Sciatic nerve (tissue), 2 donors: ENCODE measurements at places on chromosomes 7 and 10. TPM values are rescaled to one million over a fixed set of nuclear protein-coding genes. Genes with fewer than 3 reads are reported as not detected.

ANKRD1 gene
- total RNA-seq = 0.36 TPM

ENO4 gene
- total RNA-seq = 1.2 TPM

GNG11 gene
- total RNA-seq = 26.3 TPM

SLC18A3 gene
- not detected for total RNA-seq

TCF7L2 gene
- 53.6 TPM for total RNA-seq

AP5Z1 gene
- 36.2 TPM for total RNA-seq

SPDYE16 gene
- total RNA-seq = 1.9 TPM

- DNase-seq = no peak
Observed at GRCh38 chr7:158971214-158971613, 114.9 kb downstream of the DYNC2I1 start.

DNA sequence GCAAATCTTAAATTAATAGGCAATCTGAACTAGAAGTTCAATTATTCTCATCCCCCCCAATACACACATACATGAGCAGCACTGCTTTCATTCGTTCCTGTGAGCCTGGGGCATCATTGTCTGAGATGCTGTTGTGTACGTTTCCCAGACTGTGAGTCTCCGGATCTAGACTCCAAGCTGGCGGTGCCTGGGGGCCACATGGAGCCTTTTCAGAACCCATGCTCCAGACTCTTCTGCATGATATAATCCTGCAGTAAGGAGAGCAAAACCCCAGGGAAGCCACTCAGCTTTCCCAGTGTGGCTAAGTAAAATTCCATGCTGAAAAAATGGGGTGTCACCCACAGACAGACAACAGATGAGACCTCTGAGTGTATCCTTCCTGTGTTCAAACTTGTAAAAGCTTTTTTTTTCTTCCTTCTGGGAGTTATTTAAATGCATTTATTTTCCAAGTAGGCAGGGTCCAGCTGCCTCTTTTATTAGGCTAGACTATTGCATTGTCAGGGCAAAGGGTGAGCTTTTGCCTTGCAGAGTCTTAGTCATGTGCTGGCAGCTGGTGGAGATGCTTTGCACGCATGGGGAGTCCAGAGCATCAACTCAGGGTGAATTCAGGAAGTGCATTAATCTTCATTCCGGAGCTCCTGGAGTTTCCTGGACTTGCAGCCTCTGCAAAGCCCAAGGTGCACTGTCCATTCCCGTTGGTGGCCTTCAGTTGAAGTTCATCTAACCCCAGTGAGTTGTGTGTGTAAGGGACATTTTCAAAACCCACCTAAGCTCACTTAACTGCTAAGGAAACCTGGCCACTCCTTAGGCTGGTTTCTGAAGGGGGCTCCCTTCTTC, 185.7 kb upstream of the ADO start:
- no peak for DNase-seq

- DNase-seq = peak; percentile 34
Observed at GRCh38 chr10:97723001-97723400, 9.5 kb downstream of the MARVELD1 start.

DNA sequence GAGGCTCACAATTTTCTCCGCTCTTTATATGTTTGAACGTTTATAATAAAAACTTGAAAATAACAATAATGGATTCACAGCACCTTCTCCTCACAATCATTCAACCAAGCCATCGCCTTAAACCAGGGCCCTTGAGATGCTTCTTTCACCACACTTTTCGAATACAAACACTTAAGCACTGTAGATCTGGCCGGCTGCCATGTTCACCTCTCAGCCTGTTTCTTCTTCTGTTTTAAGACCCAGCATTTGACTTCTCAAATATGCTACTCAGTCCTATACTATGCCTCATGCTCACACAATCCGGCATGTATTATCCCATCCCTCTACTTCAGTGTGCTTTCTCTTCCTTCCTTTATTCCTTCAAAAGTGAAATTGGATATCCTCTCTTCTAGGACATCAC, 280.6 kb downstream of the TFEC start:
- DNase-seq = no peak

GRCh38 chr10:69504576-69505250, 53.4 kb downstream of the TSPAN15 start:
- no peak for DNase-seq

- DNase-seq = no peak
Observed at GRCh38 chr7:139044813-139045794, 9.3 kb upstream of the ZC3HAV1L start.

GRCh38 chr10:84337199-84337598, 8.8 kb downstream of the CCSER2 start:
- no peak for DNase-seq

DNA sequence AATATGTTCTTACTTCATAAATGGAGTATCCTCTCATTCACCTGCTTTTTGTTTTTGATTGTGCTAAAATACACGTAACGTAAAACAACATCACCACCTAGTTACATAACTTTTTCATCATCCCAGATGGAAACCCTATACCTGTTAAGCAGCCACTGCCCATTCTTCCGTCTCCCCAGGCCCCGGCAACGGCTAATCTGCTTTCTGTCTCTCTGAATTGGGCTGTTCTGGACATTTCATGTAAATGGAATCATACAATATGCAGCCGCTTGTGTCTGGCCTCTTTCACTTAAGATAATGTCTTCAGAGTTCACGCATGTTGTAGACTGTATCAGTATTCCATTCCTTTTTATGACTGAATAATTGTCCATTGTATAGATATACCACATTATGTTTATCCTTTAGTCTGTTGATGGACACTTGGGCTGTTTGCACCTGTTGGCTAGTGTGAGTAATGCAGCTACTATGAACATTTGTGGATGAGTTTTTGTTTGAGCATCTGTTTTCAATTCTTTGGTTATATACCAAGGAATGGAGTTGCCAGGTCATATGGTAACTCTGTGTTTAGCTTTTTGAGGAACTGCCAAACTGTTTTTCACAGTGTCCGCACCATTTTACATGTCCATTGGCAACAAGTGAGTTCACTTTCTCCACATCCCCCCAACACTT, 14.1 kb upstream of the SUN1 start:
- DNase-seq = no peak

GRCh38 chr7:95840953-95841950, 68.9 kb downstream of the DYNC1I1 start:
- DNase-seq = no peak

- peak; percentile 74 for DNase-seq
Observed at GRCh38 chr10:103855424-103855823, at the start of gene SH3PXD2A. TSS of gene SH3PXD2A (minus strand) at chr10:103855576. CDS start at chr10:103855266, 310 bp downstream.

DNA sequence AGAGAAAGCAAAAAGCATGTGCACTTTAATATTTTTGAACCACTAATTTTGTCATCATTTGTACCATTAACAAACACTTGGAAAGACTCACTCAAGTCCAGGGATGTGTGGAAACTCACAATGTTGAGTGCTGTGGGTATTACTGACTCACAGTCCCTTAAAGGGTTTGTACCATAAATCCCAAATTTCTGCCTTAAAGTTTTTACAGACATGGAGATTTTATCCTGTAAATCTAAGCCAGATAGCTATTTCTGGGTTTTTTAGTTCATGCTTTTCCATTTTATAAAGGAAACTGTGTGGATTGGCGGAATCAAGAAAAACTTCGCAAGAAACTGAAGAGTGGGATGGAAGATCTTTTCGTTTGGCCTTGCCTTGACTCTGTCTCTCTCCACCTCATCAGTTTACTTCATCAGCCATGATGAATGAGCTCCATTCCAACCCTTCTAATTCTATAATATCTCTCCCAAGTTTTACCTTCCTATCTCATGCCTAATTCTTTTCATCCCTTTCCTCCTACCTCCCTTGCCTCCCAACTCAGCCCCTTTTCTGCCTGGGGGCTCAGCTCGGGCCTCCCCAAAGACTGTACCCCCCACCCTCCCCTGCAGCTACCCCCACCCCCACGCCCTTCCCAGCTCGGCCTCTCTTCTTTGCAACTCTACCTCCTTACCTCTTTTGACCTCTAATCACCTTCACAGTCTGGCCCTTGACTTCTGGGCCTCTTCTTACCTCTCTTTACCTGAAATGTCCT, 218.5 kb upstream of the MKLN1 start:
- no peak for DNase-seq

- DNase-seq = no peak
Observed at GRCh38 chr10:84367256-84367655, 38.9 kb downstream of the CCSER2 start.

- no peak for DNase-seq
Observed at GRCh38 chr7:24874791-24875190, 105.2 kb downstream of the OSBPL3 start.

- DNase-seq = no peak
Observed at GRCh38 chr7:92206672-92207071, 27.7 kb upstream of the LRRD1 start.

DNA sequence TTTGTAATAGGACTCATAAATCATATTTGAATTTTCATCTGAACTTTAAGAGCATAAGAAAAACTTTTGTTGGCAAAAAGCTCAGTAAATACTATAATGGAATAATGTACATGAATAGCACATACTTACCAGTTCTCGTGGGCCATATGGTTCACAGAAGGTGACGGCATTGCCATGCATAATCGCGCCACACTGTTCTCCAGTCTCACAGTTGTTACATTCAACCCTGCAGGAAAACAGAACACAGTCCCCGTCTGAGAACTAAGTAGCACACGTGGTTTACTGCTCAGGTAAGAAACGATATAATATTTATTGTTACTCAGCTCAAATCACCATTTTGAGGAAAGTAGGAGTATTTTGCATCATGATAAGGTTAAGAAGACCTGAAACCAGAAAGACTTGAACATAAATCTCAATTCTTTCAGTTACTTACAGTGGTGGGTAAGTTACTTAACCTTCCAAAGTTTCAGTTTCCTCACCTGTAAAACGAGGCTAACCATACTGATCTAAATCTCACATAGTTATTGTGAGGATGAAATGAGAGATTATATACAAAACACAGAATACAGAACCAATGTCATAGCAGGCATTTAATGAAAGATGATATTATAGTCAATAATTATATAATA, 261.4 kb downstream of the RELN start:
- no peak for DNase-seq

GRCh38 chr7:141045126-141045841, 28.6 kb upstream of the TMEM178B start:
- DNase-seq = no peak

DNA sequence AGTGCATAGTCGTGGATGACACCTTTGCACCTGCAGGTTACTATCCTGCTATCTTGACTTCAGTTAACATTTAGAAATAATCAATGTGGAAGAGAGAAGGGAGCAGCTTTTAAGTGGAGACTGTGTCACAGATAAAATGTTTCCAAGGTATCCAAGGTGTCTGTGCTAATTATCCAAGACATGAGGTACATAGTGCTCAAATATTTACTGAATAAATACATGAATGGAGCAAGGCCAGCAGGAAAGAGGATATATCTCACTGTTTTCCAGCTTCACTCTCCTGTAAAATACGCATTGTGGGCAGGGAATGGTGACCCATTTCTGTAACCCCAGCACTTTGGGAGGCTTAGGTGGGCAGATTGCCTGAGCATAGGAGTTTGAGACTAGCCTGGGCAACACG, 552.4 kb downstream of the PHTF2 start:
- DNase-seq = no peak
